ENCODE measurements at places on chromosomes 5 and 9.

- DNase-seq = no peak
These were observed 122.3 kb downstream of the SEMA5A start for GRCh38 chr5:9423571-9423970.

GRCh38 chr5:157509093-157509492, 49.1 kb downstream of the NIPAL4 start:
- DNase-seq = no peak

DNA sequence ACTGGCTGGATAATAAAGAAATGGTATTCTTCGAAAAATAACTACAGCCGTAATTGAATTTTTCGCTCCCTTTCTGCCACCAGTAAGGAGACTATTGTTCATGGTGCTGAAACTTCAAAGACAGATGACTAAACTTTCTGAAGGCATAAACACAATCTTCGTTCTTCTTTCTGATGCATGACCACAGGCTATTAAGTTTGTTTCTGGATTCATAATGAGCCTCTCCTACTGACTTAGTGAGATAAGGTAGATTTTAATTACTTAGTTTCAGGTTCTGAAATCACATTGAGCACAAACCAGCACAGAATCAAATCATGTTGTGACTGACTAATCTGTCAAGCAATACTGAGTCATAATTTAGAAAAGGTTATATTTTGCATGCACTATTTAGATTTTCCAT, 441.8 kb upstream of the CCNG1 start:
- DNase-seq = no peak

- no peak for DNase-seq
These were observed 162.5 kb upstream of the IER5L start for GRCh38 chr9:129340427-129341170.

DNA sequence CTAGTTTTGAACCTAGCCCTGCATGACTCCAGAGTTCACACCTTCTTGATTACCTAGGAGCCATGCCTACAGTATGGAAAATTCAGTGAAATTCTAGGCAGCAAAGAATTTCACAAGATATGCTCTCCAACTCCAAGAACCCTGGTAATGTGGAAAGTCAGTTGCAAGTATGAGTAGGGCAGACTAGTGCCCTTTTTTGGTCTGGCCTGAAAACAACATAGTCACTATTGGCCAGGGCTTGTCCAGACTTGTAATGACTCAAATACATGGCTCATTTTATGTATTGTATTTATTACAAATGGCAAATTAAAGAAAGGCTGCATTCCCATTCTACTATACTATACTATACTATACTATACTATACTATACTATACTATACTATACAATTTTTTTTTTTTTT, 160.4 kb downstream of the ESM1 start:
- DNase-seq = no peak

DNA sequence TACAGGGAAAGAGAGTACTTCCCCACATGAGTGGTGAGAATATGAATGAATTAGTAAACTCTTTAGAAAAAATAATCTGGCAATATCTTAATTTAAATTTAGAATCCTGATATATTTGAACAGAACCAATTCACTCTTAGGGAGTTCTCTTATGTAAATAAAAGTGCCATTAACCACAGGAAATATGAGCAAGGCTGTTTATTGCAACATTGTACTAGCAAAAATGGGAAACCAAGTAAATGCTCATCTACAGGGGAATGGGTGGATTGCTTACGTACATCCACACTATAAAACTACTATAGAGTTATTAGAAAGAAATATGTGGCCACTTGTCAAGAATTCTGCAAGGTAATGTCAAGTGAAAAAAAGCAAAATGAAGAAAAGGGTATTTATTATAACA, 274.5 kb downstream of the TLE1 start:
- no peak for DNase-seq
